Type B pancreatic cell (in vitro differentiated cells): ENCODE measurements at places on chromosomes 1 and 21. TPM values are rescaled to one million over a fixed set of nuclear protein-coding genes. Genes with fewer than 3 reads are reported as not detected.
A peak's percentile ranks its signal among the peaks of the same experiment; 100 is the strongest.

The LCE1C gene
- not detected in 2 replicates for total RNA-seq

The SLC44A3 gene
- total RNA-seq, result 19.5 and 33.9 TPM in 2 replicates

The SAMSN1 gene
- total RNA-seq, result 2.6 and 6.0 TPM in 2 replicates

DNA sequence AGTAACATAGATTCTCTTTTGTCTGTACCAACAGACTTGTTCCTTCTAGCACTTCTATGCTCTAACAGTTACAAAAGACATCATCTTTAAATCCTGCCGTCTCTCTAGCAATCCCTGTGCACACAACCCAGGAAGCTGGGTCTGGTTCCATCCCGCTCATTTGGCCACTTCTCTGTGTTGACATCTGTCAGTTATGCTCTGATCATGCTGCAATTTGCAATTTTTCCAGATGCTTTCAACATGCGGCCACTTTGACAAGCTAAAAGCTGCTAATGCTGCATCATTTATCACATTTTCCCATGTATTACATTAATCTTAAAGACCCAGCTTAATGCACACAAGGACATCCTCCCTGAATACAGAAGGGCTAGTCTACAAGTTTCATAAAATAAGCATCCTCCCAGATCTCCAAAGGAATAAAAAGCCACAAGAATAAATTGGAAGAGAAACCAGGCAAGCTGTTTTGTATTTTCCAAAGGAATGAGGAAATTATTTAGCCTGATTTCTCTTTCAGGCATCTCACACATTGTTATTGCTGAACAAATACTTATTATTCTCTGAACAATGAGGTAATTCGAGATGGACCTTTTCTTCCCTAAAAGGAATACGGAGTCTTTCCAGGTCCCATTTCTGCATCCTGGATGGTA, 19.0 kb upstream of the LRRC52 start:
- no peak overlapping the region for H3K4me3 ChIP-seq
- no peak overlapping the region for H3K27ac ChIP-seq
- no peak for DNase-seq

DNA sequence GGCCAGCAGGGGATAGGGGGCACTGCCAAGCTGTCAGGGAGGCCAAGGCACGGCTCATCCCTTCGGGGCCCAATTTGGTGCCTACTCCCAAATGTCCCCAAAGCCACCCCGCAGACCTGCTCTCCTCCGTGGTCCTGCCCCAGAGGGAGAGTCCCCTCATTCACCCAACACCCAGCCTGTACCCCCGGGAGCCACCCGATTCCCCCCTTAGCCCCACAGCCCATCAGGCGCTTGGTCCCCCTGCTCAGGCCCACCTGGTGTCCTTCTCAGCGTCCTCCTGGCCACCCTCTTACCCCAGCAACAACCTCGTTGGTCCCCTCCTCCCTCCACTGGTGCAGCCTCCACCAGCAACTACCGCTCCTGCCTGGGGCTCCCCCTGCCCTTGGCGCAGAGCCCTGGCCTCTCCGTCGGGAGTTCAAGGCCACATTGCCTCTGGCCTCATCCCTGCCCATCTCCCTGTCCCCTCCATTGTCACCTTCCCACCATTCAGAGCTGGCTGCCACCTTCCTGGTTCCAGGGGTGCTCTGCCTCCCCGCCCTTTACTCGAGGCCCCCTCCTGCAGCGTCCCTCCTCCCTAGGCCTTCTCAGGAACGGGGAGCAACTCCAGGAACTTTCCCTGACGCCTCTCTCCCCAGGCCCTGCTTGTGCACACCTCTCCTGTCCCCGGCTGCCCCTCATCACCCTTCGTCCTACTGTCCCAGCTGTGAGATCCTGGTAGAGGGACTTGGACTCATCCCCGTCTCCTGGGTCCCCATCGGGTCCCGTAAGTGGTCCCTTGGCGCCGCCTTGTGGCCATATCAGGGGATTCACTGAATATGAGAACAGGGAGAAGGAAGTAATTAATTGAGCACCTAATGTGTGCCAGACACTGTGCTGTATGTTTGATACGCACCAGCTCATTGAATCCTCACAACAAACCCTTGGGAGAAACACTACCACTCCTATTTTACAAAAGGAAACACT, 73.9 kb downstream of the RAP1GAP start:
- peaks cover 5% of the 10 kb centered on the region for H3K4me1 ChIP-seq
- no peak for DNase-seq
- no peaks in the 10 kb centered on the region for H3K36me3 ChIP-seq

The NLRP3 gene
- total RNA-seq, result not detected in 2 replicates

GRCh38 chr1:218080863-218081262, 204.2 kb upstream of the RRP15 start:
- H3K4me1 ChIP-seq, result peaks cover 9% of the 10 kb centered on the region
- peaks cover 10% of the 10 kb centered on the region for H3K27me3 ChIP-seq
- no peak overlapping the region for H3K27ac ChIP-seq
- H3K36me3 ChIP-seq, result no peaks in the 10 kb centered on the region
- DNase-seq, result no peak

The PTPRU gene
- 66.6 and 129 TPM in 2 replicates for total RNA-seq

DNA sequence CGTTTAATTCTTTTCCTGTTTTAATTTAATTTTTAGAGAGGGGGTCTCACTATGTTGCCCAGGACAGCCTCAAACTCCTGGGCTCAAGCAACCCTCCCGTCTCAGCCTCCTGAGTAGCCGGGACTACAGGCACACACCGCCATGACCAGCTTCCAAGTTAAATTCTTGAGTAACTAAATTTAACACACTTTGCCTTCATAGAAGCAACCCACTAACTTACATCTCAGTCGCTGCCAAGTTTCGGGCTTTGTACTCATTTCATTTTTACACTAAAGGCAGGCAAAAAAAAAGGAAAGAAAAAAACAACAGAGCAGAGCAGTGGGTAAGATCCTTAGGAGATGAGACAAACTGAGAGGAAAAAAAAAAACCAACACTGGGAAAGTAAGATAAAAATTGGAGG, 3.5 kb downstream of the TIAM1 start:
- peaks cover 18% of the 10 kb centered on the region for H3K36me3 ChIP-seq
- H3K4me3 ChIP-seq, result peak overlapping the region; percentile 2
- DNase-seq, result no peak
- H3K4me1 ChIP-seq, result peaks cover 35% of the 10 kb centered on the region
- no peak overlapping the region for H3K27ac ChIP-seq

DNA sequence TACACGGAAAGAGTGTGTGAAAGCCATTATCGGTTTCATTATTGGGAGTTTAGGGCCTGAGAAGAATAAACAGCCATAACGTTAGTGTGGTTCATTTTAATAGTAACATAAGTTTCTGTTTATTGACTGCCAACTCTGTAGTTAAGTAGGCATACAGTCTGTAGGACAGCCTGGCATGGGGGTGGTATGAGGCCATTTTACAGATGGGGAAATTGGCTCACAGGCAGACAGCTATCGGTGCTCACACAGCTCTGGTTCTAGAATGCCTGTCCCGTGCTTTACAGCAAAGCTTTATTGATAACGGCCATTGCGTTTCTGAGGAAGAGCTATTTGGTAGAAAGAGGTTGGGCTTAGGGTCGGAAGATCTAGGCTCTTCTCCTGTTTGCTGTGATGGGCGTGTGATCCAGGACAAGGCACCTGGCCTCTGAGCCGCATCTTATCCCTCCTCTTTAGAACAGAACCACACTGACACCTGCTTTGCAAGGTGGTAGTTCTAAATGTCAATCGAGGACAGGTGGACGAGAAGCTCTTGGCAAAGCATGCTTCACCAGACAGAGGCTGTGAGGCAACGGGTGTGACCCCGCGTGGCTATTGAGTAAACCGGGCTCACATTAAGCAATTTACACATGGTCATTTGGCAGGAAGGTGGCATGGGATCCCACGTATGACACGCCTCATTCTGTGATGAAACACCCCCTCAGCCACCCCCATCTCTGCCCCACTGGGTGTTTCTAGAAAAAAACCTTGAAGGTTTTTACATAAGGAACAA, 14.9 kb downstream of the ETS2 start:
- H3K4me1 ChIP-seq, result no peaks in the 10 kb centered on the region
- peaks cover 68% of the 10 kb centered on the region for H3K36me3 ChIP-seq
- DNase-seq, result no peak
- peak overlapping the region; percentile 67 for H3K4me3 ChIP-seq
- H3K27me3 ChIP-seq, result no peaks in the 10 kb centered on the region
- H3K27ac ChIP-seq, result peak overlapping the region; percentile 99

DNA sequence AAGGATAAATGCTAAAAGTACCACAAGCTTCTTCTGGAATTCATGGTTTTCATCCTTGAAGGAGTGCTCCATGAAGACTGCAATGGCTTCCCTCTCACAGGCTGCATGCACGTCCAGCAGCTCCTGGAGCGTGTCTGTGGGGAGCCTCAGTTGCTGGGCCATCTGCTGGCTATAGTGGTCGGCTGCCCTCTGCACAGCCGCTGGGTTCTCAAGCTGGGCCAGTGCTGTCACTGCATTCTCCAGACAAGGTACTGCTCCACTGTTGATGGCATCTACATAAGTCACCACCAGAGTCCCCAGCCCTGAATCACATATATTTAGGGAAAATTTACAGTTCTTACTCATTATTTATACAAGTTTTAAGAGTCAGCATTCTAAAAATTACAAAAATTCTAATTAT, 8.7 kb downstream of the GBP4 start:
- no peaks in the 10 kb centered on the region for H3K36me3 ChIP-seq
- no peaks in the 10 kb centered on the region for H3K4me1 ChIP-seq
- no peak overlapping the region for H3K4me3 ChIP-seq
- no peak for DNase-seq
- peaks cover 3% of the 10 kb centered on the region for H3K27me3 ChIP-seq

The AMIGO1 gene
- total RNA-seq, result 5.4 and 6.1 TPM in 2 replicates

The EFNA3 gene
- total RNA-seq, result 3.4 and 4.7 TPM in 2 replicates

- no peak overlapping the region for H3K27ac ChIP-seq
- peaks cover 15% of the 10 kb centered on the region for H3K27me3 ChIP-seq
- no peaks in the 10 kb centered on the region for H3K4me1 ChIP-seq
Measured at GRCh38 chr1:212651521-212651920, 43.0 kb downstream of the ATF3 start.

The CFAP141 gene
- total RNA-seq, result not detected in 2 replicates

GRCh38 chr1:159132271-159132881, 39.0 kb upstream of the CADM3 start:
- H3K4me3 ChIP-seq, result no peak overlapping the region
- H3K27me3 ChIP-seq, result no peaks in the 10 kb centered on the region
- peak; percentile 70 for DNase-seq
- no peaks in the 10 kb centered on the region for H3K4me1 ChIP-seq
- H3K36me3 ChIP-seq, result no peaks in the 10 kb centered on the region

The TAS1R1 gene
- not detected in 2 replicates for total RNA-seq

DNA sequence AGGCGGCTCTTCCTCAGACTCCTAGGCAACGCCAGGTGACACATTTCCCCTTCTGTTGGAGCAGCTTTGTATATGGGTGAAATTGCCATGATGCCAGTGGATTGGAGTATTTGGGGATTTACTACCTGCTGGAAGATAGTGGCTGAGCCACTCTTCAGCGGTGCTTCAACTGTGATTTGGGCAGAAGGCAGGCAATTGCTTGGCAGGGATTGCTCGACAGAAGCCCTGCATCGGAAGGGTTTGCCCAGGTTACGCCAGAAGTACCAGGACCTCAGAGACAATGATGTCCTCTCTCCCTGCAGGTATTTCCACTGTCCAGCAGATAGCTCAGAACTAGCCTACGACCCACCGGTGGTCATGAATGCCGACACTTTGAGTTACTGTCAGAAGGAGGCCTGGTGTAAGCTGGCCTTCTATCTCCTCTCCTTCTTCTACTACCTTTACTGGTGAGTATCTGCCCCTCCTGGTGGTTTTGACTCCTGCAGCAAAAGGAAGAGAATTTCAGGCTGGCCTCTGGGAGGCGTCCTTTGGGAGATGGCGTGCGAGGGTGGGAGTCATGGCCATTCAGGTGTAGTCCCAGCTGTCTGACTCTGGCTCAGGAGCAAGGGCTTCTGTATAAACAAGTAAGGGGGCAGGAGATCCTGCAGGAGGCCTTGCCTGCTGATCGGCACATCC, 118.3 kb downstream of the CNIH3 start:
- no peak overlapping the region for H3K4me3 ChIP-seq
- peaks cover 11% of the 10 kb centered on the region for H3K27me3 ChIP-seq
- H3K27ac ChIP-seq, result no peak overlapping the region
- H3K36me3 ChIP-seq, result no peaks in the 10 kb centered on the region
- peaks cover 43% of the 10 kb centered on the region for H3K4me1 ChIP-seq

GRCh38 chr1:82015444-82015843, 214.7 kb downstream of the ADGRL2 start:
- no peak overlapping the region for H3K4me3 ChIP-seq
- DNase-seq, result no peak
- no peaks in the 10 kb centered on the region for H3K27me3 ChIP-seq

DNA sequence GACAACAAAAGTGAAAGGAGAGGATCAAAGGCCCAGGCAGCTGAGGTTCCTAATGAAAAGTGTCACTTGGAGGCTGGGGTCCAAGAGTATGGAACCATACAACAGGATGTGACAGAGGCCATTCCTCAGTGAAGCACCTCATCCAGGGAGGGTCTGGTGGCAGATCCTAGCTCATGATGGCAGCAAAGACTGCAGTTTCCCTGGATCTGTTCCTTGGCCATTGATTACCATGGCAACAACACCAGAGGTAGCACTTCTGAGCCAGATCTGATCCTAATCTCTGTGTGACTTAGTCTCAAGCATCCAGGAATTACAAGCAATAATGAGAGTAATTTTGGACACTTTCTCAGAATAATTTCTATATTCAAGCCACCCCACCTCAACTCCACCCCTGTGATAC, 12.9 kb downstream of the FAM177B start:
- H3K4me1 ChIP-seq, result no peaks in the 10 kb centered on the region
- H3K27me3 ChIP-seq, result peaks cover 7% of the 10 kb centered on the region
- DNase-seq, result no peak
- no peak overlapping the region for H3K27ac ChIP-seq
- H3K36me3 ChIP-seq, result no peaks in the 10 kb centered on the region

DNA sequence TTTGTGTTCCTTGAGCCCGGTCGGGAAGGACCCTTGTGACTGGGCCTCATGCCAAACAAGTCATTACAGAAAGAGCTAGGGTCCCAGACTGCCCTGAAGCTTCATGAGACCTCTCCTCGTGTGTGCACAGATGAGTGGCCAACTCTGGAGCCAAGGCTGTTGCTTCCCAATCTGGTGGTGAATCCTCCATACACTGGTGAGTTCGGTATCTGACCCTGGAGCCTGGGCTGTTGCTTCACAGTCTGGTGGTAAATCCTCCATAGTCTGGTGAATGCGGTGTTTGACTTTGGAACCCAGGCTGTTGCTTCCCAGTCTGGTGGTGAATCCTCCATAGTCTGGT, 737.8 kb downstream of the MATN1 start:
- H3K4me3 ChIP-seq, result no peak overlapping the region
- H3K4me1 ChIP-seq, result peaks cover 12% of the 10 kb centered on the region
- H3K36me3 ChIP-seq, result no peaks in the 10 kb centered on the region
- no peak overlapping the region for H3K27ac ChIP-seq

The VSIG8 gene
- not detected in 2 replicates for total RNA-seq

The PATJ gene
- 39.4 and 83.1 TPM in 2 replicates for total RNA-seq

DNA sequence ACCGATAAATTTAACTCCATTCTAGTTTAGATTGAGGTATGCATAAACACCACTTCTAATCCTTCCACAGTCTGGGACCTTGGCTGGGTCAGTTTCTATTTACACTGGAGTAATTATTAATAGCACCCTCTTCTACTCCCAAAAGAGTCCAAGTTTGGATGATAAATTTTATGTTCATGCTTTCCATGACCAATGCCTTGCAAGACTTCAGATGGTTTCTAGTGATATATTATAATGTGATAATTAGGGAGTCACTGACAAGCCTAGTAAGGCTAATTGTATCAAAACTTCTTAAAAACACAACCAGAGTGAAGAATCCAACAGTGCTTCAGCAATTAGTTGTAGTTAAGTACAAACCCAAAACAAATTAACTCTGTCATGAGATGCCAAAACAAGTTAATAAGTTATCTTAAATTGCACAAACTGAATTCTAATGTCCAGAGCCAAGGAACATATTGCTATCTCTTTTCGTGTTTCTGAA, 489.6 kb downstream of the TTLL7 start:
- H3K27ac ChIP-seq, result no peak overlapping the region
- peaks cover 12% of the 10 kb centered on the region for H3K4me1 ChIP-seq
- no peak for DNase-seq
- no peak overlapping the region for H3K4me3 ChIP-seq
- no peaks in the 10 kb centered on the region for H3K36me3 ChIP-seq

The TSPAN1 gene
- total RNA-seq, result 22.2 and 27.6 TPM in 2 replicates
